ENCODE measurements at places on chromosomes 2 and 18.

GRCh38 chr2:129502781-129503180 lies 476.7 kb upstream of the RAB6C start:
- DNase-seq: no peak

DNA sequence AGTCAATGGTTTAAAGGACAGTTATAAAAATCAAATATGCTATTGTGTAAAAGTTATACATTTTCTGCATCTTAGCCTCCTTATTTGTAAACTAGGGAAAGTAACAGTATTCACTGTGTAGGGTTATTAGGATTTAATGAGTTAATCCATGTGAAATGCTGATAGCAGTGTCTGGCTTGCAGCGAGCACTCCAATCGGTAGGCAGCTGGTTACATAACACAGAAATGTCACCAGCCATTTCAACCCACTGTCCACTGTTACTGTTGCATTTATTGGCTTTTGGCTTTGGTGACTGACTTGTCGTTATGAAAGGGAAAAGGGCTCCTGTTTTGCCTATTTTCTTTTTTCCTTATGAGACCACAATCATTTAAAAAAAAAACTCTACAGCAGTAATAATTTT lies 38.9 kb downstream of the ID2 start:
- no peak for DNase-seq

DNA sequence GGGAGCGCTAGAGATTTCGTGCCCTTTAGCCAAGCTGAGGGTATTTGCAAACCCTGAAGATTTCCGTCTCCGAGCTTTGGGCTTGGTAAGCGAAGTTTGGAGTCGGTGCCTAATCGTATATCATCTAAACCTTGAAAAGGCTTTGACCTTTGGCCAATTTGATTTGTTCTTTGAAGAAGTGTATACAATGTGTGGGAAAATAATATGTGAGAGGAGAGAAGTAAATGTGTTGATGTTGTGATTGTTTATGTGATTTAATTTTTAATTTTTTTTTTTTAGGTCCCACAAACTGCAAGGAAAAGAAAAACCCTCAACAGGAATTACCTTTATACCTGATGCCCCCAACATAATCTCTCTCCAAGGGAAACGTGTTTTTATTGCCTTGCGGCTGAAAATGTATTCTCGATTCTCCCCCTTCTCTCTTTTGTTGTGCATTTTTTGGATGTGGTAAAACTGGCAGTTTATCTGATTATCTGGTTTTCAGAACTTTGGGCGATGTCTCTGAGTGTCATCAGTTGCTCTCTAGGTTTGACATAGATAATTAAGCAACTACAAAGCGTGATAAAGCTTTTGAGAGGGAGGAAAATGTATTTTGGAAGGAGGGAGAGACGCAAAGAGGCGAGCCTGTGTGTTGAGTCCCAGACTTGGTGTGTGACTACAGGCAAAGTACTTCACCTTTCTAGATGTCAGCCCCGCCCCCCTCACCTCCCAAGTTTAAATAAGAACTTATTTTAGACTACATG lies 912 bp upstream of the FBXO11 start:
- no peak for DNase-seq

- peak; percentile 91 for DNase-seq
These were observed 47.3 kb downstream of the RFTN2 start for GRCh38 chr2:197628043-197628500.

DNA sequence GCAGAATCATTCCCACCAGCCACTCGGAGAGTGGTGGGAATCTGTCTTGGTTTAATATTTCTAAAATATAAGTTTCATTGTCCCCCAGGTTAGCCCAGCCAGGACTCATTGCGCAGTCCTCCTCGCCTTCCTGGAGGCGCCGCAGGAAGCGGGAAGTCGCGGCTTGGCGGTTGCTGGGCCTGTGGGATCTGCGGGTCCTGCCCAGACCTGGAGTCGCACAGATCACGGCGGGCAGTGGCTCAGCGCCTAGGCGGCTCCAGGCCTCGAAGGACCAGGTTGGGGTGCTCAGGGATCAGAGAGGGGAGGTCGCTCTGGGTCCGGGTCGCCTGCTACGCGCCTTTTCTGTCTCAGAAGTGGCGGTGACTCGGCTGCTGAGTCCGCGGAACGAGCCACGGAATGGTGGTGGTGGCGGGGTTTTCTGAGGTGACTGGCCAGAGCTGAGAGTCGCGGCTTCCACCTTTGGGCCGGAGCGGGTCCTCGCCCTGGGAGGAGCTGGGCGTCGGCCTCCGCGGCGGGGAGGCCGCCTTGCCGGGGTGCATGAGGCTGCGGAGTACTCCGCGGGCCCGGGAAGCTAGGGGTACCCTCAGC lies 2.6 kb downstream of the HOXD3 start:
- no peak for DNase-seq

- DNase-seq: no peak
These were observed 127.6 kb upstream of the TWIST2 start for GRCh38 chr2:238720232-238720672.

- no peak for DNase-seq
These were observed 45.6 kb upstream of the SALL3 start for GRCh38 chr18:78934003-78934402.

DNA sequence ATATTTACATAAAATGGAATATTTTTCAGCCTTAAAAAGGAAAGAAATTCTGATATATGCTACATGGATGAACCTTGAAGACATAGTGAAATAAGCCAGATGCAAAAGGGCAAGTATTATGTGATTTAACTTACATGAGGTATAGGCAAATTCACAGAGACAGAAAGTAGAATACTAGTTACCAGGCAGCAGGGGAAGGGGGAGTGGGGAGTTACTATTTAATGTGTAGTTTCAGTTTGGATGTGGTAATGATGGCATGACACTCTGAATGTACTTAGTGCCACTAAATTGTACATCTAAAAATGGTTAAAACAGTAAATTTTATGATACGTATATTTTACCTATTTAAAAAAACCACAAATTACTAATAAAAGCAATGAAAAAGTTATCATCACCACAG lies 12.1 kb downstream of the METTL4 start:
- DNase-seq: no peak

GRCh38 chr2:224479826-224480225 lies 77.9 kb upstream of the FAM124B start:
- DNase-seq: no peak

GRCh38 chr18:7567474-7568425 lies 634 bp downstream of the PTPRM start:
- peak; percentile 34 for DNase-seq
